WERI-Rb-1 (cell line): ENCODE measurements at places on chromosomes 7 and 10.

GRCh38 chr10:33569702-33570101 is 235.2 kb upstream of the NRP1 start:
- no peak for DNase-seq

- DNase-seq: no peak
Measured at GRCh38 chr7:33458581-33458980, 329.2 kb downstream of the BBS9 start.

DNA sequence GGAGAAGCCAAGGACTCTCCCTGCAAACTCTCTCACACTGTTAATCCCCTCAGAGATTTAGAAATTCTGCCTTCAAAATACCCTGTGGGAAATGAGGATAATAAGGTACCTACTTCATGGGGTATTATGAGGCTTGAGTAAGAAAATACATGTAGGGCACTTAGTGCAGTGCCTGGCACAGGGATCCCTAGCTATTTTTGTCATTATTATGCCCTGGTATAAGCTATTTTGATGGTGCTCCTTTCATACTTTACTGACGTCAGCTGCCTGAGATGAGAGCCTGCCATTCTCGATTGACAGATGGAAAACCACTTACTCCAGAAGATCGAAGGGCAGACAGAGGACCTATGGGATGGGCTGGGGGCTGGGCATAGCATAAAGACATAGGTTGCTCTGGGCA is 30.1 kb downstream of the MKX start:
- DNase-seq: peak; percentile 6

GRCh38 chr10:97475936-97476594 is 22.2 kb downstream of the MMS19 start:
- DNase-seq: no peak

DNA sequence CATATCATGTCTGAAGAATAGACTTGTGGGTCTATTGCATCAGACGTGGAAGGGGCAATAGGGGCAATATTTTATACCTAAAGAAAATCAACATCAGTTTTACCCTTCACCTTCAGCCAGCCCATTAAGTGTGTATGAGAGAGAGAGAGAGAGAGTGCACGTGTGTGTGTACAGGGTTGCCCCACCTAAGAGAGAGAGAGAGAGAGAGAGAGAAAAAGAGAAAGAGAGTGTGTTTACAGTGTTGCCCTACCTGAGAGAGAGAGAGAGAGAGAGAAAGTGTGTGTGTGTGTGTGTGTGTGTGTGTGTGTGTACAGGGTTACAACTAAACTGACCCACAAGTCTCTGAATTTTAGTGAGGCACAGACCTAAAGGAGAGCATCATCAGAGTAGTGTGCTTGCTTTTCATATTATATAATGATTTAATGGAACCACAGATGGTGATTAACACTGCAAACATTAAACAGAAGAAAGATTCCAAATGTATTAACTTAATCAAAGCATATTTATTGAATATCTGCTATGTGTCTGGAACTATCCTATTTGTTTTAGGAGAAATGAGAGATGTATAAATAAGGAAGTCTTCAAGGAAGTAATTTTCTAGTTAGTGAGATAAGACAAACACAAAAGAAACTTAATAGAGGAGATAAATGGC is 66.8 kb downstream of the CD36 start:
- DNase-seq: no peak

DNA sequence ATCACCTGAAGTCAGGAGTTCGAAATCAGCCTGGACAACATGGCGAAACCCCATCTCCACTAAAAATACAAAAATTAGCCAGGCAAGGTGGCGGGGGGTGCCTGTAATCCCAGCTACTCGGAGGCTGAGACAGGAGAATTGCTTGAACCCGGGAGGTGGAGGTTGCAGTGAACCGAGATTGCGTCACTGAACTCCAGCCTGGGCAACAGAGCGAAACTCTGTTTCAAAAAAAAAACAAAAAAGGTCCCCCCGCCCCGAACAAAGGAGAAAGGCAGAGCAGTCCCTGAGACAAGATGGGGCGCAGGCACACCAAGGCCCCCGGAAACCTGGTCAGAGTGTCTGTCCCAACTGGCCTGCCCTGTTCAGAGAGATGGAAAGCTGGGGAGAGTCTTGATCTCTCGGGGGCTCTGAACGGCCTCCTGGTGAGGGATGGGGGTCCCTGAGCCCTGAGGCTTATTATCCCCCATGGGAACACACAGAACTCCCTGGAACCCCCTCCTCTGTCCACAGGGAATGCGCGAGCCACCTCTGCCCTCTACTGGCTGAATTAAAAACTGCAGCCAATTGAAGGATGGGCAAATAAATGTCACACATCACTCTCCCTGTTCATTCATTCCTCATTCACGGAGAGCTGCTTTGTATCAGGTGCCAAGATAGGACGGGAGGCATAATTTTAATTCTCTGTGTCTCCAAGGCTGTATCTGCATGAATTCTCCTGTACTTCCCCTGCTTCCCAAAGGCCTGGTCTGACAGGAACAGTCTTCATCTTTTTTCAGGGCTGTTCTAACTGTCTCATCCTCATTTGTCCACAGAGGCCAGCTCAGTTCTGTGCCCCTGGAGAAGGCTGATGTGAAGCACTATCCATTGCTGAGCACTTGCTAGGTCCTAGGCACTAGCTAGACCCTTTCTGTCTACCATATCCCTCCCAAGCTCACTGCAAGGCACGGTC is 28.9 kb downstream of the MAT1A start:
- DNase-seq: peak; percentile 58

- peak; percentile 2 for DNase-seq
Measured at GRCh38 chr7:1689311-1689710, 19.2 kb downstream of the ELFN1 start.

DNA sequence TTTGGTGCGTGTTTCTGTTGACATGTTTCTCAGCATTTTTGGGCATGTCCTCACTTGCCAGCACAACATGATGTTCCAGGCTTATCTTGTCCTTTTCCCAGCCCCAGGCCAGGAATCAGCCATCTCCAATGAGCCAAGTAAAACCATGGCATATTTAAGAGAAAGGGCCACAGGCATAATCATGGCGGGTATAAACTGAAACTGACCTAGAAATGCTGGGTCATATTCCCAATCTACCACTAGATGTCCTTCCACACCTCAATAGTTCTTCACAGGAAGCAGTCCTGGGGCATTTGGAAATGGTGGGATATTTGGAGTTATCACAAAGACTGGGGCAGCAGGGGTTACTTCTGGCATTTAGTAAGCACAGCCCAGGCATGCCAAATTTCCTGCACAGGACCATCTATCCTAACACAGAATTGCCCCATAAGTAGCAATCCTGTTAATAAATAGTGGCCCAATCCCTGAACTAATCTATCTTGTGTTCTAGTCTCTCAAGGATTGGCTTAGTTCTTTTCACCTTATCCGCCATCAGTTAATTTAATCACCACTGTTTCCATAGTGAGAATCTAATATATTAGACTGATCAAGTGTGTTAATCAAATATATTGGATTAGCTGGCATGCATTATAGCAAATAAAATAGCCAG is 101.6 kb downstream of the NPSR1 start:
- peak; percentile 17 for DNase-seq

- no peak for DNase-seq
Measured at GRCh38 chr10:106565546-106565945, 599.0 kb downstream of the SORCS1 start.

- peak; percentile 92 for DNase-seq
Measured at GRCh38 chr10:91883549-91884444, 25.5 kb downstream of the FGFBP3 start.

- no peak for DNase-seq
Measured at GRCh38 chr10:43305876-43306275, 39.0 kb upstream of the RASGEF1A start.

- DNase-seq: no peak
Measured at GRCh38 chr7:35319606-35320005, 65.7 kb upstream of the TBX20 start.

GRCh38 chr7:142616121-142616643 is 133.1 kb upstream of the PRSS1 start:
- no peak for DNase-seq

DNA sequence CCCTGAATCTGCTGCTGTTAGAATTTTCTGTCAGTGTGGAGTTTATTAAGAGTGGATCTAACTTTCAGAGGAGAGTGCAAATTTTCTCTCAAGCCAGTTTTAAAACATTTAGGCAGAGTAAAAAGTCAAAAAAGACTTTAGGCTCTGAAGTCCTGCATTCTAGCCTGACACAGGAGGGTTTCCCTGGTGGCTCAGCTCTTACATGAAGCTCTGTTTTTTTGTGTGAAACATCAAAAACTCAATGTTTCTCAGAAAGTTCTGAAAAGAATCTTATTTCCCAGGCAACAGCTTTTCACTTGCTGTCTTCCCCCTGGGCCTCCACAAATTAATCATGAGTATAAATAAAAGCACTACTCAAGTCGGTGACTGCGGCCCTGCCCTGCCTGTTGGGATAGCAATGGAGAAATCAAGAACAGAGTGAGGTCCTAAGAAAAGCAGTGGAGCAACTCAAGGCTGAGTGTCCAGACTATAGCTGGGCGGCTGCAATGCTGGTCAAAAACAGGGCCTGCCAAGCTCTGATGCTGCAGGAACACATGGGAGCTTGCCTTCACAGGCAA is 22.3 kb upstream of the WDR11 start:
- no peak for DNase-seq

- DNase-seq: no peak
Measured at GRCh38 chr10:6716516-6716915, 136.4 kb upstream of the PRKCQ start.

DNA sequence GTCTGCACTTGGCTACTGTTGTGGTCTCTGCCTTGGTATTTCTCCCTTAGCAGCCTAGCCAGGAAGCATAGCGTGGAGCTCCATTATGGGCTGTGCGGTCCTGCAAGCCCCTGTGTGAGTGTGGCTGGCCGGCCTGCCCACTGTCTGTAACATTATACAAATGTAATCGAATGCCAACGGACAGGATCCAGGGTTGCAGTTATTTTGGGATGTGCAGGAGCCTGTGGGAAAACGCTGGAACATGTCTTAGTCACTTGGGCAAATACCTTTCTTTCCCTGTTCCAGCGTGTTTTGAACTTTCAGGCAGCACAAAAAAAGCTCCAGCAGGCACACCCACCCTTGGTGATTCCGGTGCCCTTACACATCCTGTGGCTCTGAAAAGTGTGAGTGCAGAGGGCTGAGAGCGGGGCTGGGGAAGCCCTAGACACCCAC is 29.5 kb downstream of the BAG3 start:
- DNase-seq: no peak

GRCh38 chr7:1242606-1243289 is 10.1 kb downstream of the UNCX start:
- DNase-seq: no peak

DNA sequence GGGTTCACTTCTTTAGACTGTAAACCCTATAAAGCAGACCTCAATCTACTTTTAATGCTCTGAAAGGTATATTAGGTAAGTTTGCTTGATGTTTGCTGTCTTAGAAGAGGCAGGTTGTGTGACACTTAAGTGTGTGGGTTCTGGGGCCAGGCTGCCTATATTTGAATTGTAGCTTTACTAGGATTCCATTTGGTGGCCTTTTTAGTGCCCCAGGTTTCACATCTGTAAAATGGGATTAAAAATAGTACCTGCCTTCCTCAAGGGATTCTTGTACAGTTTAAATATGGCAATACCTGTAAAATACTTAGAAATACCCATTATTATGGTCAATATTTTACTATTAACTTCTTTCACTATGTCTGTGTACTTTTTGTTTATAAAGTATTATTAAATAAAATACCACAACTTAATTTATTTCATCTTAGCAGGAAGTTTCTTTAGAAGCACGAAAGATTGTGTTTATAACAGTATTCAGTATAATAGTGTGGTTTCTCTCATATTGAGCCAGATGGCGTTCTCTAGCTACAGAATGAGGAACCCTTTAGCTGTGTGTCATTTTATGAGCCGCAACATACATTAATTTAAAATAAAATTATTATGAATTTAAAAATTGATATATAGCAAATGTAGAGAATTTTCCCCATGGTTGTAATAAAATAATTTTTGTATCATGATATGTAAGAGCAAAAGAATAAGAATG is 94.2 kb downstream of the CDK14 start:
- no peak for DNase-seq
